NCI-H526 treated with DMSO at 0.1 percent for 48 hours (cell line): ENCODE measurements at places on chromosomes 4 and X.

DNA sequence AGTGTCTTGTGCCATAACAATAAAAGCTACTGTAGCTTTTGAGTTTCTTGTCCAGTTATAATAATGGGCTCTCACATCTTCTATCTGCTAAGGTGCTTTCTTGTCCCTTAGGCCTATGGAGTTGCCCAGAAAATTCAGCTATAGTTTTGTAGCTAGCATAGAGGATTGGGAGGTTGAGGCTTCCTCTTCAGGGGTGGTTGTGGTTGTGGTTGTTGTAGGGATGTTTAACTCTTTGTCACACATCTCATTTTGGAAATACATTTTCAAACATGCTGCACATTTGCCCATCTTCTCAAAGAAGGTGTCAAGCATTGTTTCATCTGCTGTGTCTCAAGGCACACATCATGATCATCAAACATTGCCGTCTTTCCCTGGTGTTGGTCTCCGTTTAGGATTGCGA is 65.0 kb downstream of the ATXN3L start:
- DNase-seq: no peak

DNA sequence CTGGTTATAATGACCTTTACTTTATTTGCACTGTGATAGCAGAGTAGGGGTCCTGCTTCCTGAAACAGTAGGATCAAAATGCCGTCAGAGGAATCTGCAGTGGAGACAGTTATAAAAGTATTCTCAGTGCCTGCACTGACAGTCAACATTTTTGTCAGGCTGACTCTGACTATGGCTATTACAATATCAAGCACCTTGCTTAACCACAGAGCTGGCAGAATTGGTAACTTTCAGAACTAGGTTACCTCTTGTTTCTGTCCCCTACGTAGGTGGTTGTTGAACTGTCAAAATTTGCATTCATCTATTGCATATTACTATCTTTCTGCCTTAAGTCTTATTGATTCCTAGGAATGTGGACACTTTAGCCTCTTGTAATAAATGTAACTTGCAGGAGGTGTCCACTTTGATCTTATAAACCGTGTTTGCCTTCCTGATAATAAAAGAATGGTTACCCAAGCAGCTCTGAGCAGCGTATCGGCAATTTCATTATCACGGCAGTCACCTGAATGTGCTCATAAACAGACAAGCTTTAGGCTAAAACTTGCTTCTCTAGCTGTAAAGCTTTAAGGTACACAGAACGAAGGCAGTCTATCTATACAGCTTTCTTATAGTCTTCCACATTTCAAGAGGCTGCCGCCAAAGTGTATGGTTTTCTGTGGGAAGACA is 353.0 kb upstream of the GALNT7 start:
- no peak for DNase-seq

DNA sequence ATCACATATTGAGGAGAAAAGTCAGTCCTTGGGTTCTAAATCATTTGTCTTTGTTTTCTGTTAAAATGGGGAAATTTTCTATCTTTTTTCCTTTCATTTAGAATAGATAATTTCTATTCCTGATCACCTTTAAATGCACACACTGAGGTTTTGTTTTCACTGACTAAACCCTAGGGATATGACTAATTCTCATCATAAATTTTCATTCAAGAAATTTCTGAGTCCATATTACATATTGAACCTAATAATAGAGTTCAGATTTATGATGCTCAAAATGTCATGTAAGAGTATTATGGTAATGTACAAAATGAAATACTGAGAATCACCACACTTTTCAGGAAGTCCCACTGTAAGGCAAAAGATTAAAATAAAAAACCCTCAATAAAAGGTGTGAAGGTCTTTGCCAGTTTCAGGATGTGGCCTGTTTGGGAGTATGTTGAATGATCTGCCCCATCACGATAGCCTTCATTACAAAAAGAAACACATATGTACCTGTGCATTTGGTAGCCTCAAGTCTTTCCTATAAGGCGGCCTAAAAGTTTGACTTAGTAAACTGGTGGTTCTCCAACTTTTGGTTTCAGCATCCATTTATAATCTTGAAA is 49.4 kb downstream of the LEF1 start:
- DNase-seq: no peak

GRCh38 chr4:125283707-125284279 is 31.0 kb upstream of the FAT4 start:
- no peak for DNase-seq

DNA sequence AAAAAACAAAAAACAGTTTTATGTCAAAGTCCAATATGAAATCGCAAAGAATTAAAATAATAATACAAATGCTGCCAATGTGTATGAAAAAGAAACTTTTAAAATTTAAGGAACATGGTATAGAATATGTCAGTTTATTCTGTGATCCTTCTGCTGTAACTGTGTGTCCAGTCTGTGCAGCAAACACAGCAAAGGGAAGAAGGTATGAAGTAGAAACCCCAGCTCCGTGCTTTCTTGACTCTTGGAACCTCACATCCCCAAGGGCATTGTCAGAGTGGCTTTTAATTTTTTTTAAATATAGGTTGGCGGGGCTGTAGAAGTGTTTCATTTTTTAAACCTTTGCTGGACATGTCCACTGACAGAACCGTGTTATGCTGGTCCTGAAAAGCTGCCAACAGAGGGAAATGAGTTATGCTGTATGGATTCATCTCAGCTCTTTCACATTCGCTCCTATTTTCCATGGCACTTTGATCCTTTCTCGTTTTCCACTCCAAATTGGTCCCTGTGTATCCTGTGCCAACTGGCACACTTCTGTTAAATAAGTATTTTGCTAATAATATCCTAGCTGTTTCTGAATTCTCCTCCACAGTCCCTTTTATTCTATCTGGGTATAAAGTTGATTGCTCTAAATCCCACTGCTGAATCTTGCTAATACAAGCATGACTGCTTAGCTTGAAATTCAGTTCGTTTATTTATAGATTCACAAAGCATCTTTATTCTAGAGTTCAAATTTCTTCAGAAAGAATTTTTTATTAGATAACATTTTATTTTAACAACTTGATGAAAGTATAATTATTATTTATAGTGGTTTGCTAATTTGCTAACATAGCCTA is 127.0 kb upstream of the DDIT4L start:
- no peak for DNase-seq

GRCh38 chr4:107392951-107393350 is 327.1 kb downstream of the PAPSS1 start:
- no peak for DNase-seq

- DNase-seq: no peak
These were observed 354.9 kb downstream of the GPAT3 start for GRCh38 chr4:83890816-83891215.

DNA sequence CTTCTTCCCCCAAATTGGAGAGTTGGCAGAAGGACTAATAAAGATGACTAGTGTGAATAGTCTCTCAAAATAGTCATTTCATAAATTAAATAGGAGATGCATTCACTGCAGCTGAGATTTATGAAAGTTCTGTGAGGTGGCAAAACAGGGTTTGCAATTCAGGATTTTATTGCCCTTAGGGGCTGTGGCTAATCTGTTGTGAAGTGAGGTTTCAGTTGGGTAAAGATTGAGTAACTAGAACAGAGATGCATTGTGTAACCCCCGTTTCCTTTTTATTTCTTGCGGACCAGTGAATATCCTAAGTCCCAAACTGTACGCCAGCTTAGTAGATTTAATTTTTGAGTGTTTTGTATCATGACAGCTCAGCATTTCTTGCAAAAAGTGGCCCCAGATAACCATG is 16.2 kb upstream of the SCRG1 start:
- no peak for DNase-seq

GRCh38 chrX:146907391-146908240 is 93.1 kb upstream of the CXorf51A start:
- DNase-seq: no peak

- DNase-seq: no peak
These were observed 53.5 kb downstream of the APBB2 start for GRCh38 chr4:41160856-41161255.

GRCh38 chr4:113094802-113095201 is 45.3 kb downstream of the ANK2 start:
- peak; percentile 25 for DNase-seq

DNA sequence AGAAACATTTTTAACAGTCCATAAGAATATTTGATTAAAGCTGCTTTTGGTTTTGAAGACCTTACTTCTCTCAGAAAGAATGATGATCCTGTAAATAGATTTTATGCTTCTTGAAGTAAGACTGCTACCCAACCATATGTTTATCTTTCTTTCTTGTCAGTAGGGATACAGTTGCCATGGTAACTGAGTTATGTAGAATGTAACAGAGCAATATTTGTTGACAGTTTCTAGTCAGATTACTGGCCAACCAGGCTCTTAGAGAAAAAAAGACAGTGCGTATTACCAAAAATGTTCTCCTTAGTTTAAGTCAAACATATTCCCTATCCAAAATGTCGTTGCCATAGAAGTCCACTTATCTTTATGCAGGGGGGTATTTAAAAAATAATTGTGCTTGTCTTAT is 456.8 kb downstream of the PRR32 start:
- no peak for DNase-seq

GRCh38 chr4:95178938-95179337 is 369.8 kb downstream of the UNC5C start:
- no peak for DNase-seq

GRCh38 chrX:38879631-38880220 is 78.5 kb downstream of the MID1IP1 start:
- DNase-seq: no peak

DNA sequence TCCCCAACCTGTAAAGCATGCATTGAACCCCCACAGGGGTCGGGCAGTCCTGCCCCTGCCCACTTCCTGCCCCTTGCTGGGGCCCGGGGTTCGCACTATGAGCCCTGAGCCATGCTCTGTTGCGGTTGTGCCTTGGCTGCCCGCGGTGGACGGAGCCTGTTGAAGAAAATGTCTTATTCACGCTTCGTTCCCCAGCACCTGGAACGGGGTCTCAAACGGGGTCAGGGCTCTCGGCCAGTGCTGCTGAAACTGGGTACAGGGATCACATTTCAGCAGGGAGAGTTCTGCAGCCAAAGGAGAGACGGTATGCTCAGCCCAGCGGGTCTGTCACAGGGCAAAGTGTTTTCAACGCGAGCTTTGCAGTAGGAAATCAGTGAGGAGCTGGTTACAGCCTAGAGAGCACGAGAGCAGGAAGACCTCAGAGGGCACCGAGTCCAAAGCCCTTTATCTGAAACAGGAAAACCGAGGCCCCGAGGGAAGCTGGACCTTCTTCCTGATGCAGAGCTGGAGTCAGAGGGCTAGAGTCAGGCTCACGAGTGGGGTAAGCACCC is 46.3 kb upstream of the AFAP1 start:
- DNase-seq: no peak

DNA sequence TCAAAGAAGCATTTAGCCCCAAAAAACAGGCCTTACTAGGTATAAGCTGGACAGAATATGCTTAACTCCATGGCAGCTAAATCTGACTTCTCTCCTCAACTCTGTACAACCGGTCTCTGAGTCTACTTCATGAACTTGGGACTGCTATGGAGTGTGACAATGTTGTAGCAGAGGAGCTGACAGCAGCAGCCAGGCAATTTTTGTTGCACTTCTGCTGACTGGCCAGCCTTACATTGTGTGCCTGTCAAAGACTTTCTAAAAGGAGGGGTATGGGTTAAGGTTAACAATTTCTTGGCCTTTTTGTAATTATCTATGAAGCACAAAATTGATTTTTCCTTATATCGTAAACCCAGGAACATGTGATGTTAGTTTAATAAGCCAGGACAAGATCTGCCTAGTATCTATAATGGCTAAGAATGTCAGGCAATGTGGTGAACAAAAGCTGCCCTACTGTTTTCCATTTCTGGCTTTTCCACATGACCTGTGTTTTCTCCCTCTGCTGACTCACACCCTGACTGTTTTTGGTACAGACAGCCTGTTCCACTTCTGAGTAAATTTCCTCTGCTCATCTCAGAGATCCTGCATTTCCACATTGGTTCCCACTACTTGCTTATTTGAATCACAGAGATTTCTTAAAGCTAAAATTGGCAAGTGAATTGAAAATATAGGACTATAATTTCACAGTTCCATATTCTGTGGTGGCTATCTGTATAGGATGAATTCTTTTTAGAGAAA is 9.3 kb downstream of the NOX1 start:
- DNase-seq: no peak
